ENCODE measurements at places on chromosomes 6 and 20. TPM values are rescaled to one million over a fixed set of nuclear protein-coding genes. Genes with fewer than 3 reads are reported as not detected.

DNA sequence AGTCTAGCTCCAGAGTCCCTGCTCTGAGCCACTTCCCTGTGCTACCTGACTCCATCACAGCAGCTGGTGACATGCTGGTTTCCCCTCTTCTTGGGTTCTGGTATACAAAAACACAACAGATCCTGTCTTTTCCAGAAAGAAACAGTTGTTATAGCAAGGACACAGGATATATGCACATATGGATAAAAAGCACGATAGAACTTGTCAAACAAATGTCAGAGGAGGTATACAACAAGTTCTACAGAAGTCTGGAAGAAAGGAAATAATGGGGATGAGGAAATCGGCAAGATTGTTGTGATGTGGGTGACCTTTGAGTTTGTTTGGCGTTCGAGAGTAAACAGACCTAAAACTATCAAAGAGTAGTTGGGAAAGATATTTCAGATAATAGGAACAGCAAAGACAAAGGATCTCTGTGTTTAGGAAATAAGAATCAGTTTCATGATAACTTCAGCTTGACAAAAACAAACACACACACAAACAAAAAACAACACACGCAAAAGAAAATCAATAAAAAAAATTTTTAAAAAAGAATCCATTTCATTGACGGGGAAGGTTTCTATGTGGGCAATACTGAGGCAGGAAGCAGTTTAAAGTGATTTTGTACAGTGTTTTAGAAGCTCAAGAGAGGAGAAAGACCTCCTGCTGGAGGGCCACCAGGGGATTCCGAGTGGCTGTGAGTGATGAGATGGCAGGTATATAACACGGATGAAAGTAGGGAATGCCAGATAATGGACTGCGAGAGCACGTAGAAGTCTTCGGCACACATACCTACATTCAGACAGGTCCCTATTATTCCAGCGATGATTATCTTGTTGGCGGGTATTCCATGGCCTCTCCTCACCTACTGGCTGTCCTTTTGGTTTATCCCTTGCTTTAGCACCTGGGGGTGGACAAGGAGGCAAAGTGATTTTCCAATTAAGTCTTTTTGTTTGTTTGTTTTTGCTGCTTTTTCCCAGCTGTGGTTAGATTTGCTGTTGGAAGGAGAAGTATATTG lies 174.9 kb downstream of the HS3ST5 start:
- no peak for DNase-seq

DNA sequence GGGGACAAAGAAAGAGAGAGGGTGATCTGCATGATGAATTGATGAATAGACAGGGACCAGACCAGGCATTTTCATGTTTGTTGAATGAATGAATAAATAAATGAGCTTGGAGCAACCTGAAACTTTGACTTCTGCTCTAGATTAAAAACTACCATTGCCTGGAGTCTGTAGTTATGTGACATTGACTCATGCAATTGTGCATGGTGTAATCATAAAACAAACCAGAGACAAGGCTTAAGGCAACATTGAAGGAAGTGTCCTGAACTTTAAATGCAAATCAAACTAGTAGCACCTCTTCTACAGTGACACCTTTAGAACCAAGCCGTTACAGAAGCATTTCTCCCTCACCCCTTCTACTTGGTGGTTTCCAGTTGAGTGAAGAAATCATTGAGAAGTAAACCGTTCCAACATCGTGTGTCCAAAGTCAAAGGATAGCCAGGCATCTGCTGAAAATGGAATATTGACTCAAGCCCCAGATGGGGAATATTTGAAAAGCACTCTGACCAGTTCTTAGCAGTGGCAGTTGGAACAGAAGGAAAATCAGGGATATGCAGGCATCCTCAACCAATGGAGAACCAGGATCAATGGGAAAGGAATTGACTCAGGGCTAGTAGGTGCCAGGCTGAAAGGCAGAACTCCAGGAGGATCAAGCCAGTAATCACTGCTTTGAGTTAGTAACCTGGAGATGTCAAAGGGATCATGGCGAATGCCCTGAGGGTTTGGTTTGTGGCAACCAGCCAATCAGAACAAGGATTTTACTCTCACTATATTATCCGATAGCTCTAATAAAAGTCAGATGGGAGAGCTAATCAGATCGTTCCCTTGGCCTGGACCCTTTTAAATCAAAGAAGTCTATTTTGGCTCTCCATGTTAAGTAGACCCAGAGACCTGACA lies 171.2 kb upstream of the TSHZ2 start:
- no peak for DNase-seq

Gene GPX5
- not detected for total RNA-seq

DNA sequence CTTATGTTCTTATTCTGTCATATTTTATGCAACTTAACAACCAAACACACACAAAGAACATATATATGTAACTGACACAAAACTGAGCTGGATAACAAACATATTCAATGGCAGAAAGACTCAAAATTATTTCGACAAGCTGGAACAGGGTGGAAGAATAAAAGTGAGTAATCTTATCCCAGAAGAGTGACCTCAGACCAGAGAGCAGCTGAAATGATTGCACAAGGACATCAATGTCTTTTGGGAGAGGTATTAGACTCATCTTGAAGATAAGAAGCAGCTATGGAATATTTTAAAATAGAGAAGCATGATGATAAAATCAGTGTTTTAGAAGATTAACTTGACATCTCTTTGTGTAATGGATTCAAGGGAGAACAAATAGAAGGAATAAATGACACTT lies 191.6 kb upstream of the PRDM1 start:
- DNase-seq, result no peak

Gene GSTA3
- not detected for total RNA-seq

DNA sequence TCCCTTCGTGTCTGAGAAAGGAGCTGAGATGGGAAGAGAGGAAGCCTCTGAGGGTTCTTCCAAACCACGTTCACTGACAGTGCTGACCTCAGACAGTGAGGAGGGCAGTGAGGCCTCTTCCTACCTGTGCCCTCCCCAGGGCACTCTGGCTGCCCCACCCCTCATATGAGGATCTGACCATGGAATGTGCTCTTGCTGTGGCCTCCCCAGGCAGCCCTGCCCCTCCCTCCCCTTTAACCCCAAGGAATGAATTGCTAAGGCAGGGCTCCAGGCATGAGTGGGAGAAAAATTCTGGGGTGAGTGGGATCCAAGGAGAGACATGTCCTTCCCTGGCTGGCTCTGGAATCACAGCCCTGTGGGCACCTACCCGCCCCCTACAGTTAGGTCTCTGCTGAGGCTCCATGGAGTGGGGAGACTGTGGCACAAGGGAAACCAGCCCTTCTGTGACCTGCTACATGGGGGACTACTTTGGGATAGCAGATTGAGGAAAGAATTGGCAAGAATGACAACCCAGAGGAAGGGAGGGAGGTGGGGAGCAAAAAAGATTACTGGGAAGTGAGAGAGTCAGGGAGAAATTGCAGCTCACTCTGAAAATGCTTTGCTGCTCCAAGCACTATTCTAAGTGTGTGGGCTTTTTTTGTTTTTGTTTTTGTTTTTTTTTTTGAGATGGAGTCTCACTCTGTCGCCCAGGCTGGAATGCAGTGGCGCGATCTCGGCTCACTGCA lies 29.4 kb downstream of the TNXB start:
- no peak for DNase-seq

- DNase-seq, result no peak
These were observed 320.0 kb upstream of the NT5E start for GRCh38 chr6:85129881-85130280.

DNA sequence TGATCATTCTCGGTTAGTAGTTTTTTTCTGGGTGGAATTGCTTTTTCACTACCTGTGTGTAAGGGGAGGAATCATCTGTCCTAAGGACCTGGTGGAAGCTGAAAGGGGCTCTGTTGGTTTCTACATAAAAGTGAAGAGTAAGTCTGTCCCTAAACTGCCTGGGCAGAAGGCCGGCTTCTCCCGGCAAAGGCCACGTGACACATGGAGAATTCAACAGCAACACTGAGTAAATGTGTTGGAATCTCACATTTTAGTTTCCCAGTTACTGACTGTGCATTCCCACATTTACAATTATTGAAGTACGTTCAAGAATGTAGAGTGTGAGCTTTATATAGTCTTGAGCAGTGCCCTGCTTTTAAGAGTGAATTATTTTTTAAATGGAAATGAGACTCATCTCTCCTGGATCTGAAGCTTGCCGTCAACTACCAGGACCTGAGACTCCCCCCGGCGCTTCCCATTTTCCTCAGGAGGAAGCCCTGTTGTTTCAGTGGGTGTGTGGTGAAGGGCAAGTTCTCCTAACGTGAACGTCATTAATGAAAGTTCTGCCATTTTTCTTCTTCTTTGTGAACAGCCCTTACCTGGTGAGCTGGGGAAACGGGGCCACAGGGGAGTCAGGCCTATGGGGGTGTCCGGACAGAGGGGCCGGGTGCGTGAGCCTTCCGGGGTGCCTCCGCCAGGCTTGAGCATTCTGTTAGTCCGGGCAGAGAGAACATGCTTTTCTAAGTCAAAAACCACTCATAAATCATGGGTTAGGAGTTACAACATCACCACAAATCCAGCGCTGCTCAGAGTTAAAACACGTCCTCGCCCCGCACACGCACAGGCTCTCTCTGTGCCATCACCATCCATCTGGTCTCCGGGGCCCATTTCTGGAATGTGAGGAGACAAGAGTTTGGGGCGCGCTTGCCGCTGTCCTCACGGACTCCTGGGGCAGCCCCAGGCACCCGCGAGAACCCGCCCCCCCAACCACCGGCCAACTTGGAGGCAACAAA lies 56.6 kb upstream of the SMOC2 start:
- DNase-seq, result no peak

- DNase-seq, result no peak
These were observed 754.7 kb upstream of the NRSN1 start for GRCh38 chr6:23371132-23371915.

DNA sequence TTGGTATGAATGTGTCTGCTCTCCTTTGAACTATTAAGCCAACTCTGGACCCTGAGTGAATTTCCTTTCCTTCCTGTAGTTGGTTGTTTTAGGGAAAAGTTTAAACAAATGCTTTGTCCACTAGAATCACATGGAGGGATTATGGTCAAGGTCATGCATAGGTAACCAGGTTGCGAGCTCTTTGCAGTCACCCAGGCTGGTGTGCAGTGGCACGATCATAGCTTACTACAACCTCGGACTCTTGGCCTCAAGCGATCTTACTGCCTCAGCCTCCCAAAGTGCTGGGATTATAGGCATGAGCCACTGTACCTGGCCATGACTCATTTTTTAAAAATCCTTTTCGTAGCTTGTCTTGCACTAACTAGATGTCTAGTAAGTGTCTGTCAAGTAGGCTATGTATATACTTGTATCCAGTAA lies 88.0 kb upstream of the SOX4 start:
- DNase-seq, result no peak

GRCh38 chr6:29723262-29723665 lies at the start of gene HLA-F:
TSS of gene HLA-F (plus strand) at chr6:29723434. CDS start at chr6:29723464, 30 bp downstream.
- peak; percentile 73 for DNase-seq

DNA sequence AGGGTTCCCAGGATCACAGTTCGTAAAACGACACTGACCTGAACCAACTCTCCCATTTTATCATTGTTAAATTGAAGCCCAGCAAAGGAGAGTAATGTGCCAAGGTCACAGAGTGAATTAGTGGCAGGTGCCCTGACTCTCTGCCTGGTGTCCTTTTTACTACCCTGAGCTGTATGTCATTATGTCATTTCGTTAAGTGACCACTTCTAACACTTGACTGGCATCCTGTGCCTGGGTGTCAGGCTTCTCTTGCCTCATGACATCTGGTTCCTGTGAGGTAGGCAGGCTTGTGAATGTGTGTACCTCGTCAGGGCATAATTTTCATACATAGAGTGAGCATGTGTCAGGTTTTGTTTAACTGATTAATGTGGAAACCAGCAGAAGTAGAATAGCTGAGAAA lies 48.6 kb downstream of the RALY start:
- no peak for DNase-seq

Gene VEGFA
- 43.8 TPM for total RNA-seq

Gene DEFB121
- not detected for total RNA-seq

DNA sequence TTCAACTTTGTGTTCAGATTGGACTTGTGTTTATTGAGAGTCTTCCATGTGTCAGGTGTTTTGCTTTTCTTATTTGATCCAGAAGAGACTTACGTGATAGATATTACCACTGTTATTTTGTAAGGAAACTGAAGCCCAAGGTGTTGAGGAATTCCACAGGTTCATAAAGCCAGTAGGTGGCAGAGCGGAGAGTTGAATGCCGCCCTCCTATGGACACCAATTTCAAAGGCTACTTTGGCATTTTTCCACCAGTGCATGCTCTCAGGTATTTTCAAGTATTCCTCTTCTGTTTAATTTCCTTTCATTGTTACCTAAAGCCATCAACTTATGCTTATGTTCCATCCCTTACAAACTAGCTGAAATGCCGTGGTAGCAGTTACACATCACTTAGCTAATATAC lies 14.0 kb upstream of the COL10A1 start:
- DNase-seq, result no peak

Gene ZFP57
- total RNA-seq, result 6.4 TPM

Gene PRDM1
- 0.78 TPM for total RNA-seq

DNA sequence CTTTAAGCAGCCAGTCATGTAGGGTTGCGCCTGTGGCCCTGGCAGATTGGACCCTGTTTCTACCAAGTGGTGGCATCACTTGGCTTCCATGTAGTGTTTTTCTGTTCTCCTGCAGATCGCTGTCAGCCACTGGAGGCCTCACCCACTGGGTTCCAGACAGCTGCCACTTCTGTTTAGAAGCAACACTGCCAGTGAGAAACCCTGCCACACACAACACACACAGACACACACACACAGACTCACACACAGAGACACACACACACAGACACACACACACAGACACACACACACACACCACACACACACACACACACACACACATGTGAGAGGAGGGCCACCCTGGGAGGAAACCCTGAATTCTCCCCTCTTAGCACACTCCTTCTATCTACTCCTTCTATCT lies 51.8 kb downstream of the UTRN start:
- DNase-seq, result no peak

DNA sequence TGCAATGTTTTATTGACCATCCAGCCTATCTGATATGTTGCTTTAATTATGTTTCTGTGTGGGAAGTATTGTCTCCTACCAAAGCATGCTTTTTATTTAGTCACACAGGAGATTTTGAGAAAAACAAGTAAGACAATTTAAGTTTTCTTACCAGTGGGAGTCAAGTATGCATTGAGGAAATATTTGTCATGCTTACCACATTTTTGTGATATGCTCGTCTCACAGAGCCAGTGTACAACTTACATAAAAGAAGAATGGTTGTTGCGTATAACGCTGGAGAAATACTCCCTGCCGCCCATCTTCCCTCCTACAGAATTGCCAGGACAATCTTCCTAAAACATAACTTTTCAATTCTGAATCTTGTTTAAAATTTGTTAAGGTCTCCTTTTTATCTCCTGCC lies 37.1 kb upstream of the FILIP1 start:
- DNase-seq, result no peak

DNA sequence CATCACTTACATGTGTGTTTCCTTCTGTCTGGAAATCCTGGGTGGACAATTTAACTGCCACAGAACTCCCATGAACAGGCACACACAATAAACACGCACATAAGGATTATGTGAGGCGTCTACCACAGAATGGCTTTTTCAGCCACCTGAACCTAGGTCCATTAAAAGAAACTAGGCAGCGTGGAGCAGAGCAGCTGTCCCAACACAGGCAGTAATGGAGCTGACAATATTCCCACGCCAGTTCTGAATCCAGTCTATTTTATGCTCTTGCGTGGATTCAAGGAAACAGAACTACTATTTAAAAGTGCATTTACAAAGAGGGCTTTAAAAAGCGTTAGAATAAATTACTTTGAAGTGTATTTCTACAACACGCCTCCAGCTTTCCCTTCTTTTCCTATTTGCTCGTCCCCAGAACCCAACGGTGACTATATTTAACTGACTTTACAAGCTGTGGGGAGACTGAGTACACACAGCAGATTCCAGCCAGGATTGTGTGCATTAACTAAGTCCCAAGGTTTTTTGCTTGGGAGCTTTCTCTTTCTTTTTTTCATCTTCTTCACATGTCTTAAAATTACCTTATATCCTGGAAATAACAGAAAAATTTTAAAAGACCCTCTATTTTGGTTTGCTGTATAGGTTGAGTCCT lies 95.9 kb downstream of the GMDS start:
- DNase-seq, result no peak

Measured in WTC11 (cell line).